ENCODE measurements at places on chromosomes 11 and 22.

DNA sequence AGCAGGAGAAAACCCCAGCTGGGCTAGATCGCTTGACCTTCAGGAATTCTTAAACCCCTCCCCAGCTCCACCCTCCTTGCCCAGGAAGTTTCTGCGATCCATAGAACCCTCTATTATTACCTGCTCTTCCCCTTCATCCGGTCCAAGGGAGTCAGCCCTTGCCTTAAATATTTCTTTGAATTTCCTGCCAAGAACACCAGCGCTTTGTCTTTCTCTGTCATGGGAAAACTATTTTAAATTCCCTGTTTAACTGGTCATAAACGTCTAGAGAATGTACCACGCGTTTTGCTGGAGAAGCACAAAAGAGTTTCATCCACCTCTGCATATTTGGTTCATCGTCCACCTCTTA is 496 bp upstream of the TRAF6 start:
- H3K4me1 ChIP-seq: peaks cover 23% of the 10 kb centered on the region
- H3K36me3 ChIP-seq: peaks cover 6% of the 10 kb centered on the region
- no peak for DNase-seq

DNA sequence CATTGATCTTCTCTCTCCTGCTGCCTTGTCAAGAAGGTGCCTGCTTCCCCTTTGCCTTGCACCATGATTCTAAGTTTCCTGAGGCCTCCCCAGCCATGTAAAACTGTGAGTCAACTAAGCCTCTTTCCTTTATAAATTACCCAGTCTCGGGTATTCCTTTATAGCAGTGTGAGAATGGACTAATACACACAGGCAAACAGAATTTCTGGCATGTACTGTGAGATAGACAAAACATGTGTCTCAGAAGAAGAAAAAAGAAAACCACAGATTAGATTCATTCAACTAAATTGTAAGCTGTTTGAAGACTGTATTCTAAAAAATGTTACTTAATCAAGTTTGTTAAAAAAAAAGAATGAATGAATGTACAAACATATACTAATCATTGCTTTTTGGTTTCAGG is 1.5 kb upstream of the MMP20 start:
- no peak overlapping the region for H3K4me3 ChIP-seq
- H3K27me3 ChIP-seq: peaks cover 37% of the 10 kb centered on the region
- no peak for DNase-seq

- DNase-seq: no peak
- H3K27me3 ChIP-seq: peaks cover 21% of the 10 kb centered on the region
- no peaks in the 10 kb centered on the region for H3K4me1 ChIP-seq
- no peaks in the 10 kb centered on the region for H3K36me3 ChIP-seq
- H3K4me3 ChIP-seq: no peak overlapping the region
- no peak overlapping the region for H3K27ac ChIP-seq
Observed at GRCh38 chr22:25902402-25902801, 160.4 kb downstream of the MYO18B start.

- no peaks in the 10 kb centered on the region for H3K36me3 ChIP-seq
- no peaks in the 10 kb centered on the region for H3K4me1 ChIP-seq
- no peak overlapping the region for H3K4me3 ChIP-seq
- DNase-seq: no peak
- H3K27me3 ChIP-seq: peaks cover 18% of the 10 kb centered on the region
Observed at GRCh38 chr22:43227239-43227630, 40.3 kb upstream of the TTLL12 start.

DNA sequence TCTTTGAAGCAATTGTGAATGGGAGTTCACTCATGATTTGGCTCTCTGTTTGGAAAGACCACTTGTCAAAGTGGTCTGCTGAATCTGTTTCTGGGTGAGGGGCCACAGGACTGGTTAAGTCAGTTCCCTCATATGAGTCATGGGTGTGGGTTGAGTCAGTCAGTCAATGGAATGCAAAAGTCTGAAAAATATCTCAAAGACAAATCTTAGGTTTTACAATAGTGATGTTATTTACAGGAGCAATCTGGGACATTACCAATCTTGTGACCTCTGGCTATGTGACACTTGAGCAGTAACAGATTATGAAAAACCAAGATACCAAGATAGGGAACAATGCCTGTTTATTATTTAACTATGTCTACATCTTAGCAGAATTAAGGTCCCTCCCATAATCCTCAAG is 311.6 kb downstream of the AASDHPPT start:
- no peak overlapping the region for H3K27ac ChIP-seq
- peaks cover 5% of the 10 kb centered on the region for H3K36me3 ChIP-seq
- no peak overlapping the region for H3K4me3 ChIP-seq
- H3K27me3 ChIP-seq: no peaks in the 10 kb centered on the region
- DNase-seq: no peak

DNA sequence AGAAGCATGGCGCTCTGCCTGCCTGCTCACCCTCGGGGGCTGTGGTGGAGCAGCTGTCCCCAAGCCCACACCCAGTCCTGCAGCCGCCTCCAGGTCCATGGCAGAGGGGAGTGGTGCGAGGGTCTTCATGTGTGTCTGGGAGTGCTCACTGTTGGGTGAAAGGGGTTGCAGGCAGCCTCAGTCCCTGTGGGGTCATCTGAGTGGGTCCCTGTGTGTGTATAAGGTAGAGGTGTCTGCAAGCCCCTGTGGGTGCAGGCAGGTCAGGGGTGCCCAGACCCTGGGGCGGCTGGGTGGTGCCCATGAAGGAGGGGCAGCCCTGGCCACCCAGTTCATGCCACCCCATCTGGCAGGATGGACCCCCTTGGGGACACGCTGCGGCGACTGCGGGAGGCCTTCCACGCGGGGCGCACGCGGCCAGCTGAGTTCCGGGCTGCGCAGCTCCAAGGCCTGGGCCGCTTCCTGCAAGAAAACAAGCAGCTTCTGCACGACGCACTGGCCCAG is 4.9 kb downstream of the ALDH3B1 start:
- DNase-seq: no peak
- no peaks in the 10 kb centered on the region for H3K36me3 ChIP-seq
- no peak overlapping the region for H3K4me3 ChIP-seq
- no peaks in the 10 kb centered on the region for H3K27me3 ChIP-seq
- no peak overlapping the region for H3K27ac ChIP-seq
- no peaks in the 10 kb centered on the region for H3K4me1 ChIP-seq

DNA sequence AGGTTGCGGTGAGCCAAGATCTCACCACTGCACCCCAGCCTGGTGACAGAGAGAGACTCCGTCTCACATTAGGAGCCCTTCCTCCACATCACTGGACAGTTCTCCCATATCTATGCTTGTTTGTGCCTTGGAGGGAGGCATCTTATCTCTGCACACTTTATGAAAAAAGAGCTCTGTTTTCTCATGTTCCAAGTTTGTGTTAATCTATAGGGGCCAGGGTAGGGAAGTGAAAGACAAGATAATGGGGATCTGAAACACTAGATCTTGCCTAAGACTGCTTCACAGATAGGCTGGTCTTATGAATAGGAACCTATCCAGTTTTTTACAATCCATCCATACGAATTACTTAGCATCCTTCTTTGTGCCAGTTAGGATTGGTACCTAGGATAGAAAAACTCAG is 17.1 kb downstream of the OR6Q1 start:
- DNase-seq: no peak
- no peaks in the 10 kb centered on the region for H3K4me1 ChIP-seq
- H3K36me3 ChIP-seq: no peaks in the 10 kb centered on the region

DNA sequence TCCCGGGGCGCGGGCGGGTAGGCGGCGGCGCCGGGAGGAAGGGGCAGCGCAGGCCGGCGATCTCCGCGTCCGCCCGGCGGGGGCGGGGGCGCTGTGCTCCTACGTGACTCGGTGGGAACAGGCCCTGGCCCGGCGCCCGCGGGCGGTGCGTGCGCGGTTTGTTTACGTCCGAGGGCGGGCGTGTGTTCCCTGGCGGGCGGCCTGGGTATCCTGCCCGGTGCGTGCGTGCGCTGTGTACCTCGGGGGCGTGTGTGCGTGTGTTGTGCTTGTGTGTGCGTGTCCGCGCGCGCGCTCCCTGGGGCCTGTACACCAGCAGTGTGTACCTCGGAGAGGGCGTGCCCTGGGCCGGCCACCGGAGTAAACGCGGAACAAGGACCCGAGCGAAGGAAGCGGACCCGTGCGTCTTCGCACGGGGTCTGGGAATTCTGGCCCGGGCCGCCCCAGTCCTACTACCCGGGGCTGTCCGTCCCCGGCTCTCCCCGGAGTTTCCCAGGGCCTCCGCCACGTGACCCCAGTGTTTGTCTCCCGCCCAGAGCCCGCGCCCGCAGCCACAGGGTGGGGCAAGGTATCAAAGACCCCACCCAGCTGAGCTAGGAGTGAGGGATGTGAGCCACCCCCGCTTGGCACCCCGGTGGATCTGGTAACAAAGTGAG is 769 bp downstream of the MAFF start:
- no peaks in the 10 kb centered on the region for H3K36me3 ChIP-seq
- peak overlapping the region; percentile 86 for H3K27ac ChIP-seq
- peak; percentile 81 for DNase-seq
- H3K27me3 ChIP-seq: no peaks in the 10 kb centered on the region
- H3K4me3 ChIP-seq: peak overlapping the region; percentile 78

DNA sequence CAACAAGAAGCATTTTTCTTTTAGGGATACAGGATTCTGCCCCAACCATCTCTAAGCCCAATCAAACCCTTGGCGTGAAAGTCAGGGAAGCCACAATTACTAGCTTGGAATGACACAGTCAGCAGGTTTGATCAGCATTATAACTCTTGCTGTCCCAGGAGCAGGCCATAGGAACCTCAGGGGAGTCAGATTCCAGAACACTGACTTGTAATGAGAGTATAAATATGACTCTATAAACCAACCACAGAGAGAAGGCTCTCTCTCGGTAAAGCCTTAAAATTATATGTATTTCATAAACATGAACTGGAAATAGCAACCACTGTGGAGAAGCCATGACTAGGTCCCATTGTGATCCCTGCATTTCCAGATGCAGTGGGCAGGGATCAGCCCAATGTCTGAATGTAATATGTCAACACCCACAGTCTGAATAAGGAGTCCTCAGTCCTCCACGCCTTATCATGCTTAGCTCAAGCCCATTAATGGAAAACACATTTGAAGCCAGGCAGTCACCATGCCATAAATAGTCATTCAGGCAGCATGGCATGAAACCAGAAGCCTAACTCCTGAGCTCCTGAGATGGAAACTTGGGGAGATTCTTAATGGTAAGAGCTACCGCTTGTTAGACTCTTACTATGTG is 99.1 kb upstream of the MTNR1B start:
- no peaks in the 10 kb centered on the region for H3K27me3 ChIP-seq
- H3K27ac ChIP-seq: no peak overlapping the region
- H3K36me3 ChIP-seq: no peaks in the 10 kb centered on the region
- DNase-seq: no peak
- no peak overlapping the region for H3K4me3 ChIP-seq

- no peak overlapping the region for H3K4me3 ChIP-seq
- no peak overlapping the region for H3K27ac ChIP-seq
- no peak for DNase-seq
- peaks cover 32% of the 10 kb centered on the region for H3K4me1 ChIP-seq
Observed at GRCh38 chr11:134382830-134383229, 29.2 kb downstream of the B3GAT1 start.
